ENCODE measurements at places on chromosomes 3 and 15. TPM values are rescaled to one million over a fixed set of nuclear protein-coding genes. Genes with fewer than 3 reads are reported as not detected.

CNTN6 gene
- total RNA-seq = not detected

HES1 gene
- total RNA-seq = 60.5 TPM

CCDC54 gene
- not detected for total RNA-seq

MCTP2 gene
- 16.6 TPM for total RNA-seq

FOXB1 gene
- total RNA-seq = not detected

SUSD5 gene
- total RNA-seq = 259 TPM

TMEM44 gene
- total RNA-seq = 11.0 TPM

CAMP gene
- not detected for total RNA-seq

DNA sequence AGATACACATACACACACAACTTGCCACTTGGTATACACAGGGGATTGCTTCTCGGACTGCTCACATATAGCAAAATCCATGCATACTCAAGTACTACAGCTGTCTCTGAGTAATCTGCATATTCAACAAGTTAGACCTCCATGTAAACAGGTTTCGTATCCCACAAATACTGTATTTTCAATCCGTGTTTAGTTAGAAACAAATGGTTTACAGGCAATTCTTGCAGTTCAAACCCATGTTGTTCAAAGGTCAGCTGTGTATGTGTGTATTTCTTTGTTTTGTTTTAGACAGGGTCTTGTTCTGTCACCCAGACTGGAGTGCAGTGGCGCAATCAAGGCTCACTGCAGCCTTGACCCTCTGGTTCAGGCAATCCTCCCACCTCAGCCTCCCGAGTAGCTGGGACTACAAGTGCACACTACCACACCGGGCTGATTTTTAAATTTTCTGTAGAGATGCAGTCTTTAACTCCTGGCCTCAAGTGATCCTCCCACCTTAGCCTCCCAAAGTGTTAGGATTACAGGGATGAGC, 248.8 kb downstream of the PCCB start:
- no peak for DNase-seq

DNA sequence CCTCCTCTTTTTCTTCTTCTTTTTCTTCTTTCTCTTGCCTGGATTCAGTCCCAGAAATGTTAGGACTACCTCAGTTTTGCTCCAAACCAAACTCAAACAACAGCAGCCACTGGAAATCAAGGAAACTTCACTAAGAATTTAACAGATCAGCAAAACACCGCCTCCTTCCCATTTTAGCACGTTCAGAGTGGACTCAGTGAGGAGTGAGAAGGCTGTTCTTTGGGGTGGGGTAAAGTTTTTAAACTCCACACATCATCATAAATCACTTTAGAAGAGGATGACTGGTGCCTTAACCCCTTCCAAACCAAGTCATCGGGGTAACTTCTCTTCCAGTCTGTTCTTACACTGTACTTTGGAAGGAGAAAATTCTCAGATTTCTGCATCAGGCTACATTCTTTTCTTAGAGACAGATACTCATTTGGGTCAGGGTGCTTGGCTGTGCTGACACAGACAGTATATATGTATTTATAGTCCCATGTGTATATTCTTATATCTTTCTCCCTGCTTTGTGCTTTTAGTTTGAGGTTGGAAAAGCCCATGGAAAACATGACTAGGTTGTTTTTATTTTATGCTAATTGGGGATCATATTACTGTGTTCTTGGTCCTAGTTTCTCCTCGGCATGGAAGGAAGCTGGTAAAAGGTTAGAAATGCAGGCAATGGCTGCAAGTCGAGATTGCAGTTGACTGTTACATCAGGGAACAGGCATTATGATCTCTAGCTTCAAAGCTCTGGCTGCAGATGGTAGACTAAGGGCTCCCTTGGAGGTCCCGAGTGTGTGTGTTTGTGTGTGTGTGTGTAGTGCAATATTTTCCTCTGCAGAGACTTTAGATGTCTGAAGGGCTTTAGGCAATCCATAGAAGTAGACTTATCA, at the start of gene CCDC80:
Gene CCDC80 (minus strand): TSS at position 214 of the 872 bp plus-strand sequence. CDS start 1,238 bp downstream, outside the sequence.
- DNase-seq = no peak

- DNase-seq = no peak
These were observed 485.2 kb upstream of the ROBO2 start for GRCh38 chr3:76554707-76555106.

DNA sequence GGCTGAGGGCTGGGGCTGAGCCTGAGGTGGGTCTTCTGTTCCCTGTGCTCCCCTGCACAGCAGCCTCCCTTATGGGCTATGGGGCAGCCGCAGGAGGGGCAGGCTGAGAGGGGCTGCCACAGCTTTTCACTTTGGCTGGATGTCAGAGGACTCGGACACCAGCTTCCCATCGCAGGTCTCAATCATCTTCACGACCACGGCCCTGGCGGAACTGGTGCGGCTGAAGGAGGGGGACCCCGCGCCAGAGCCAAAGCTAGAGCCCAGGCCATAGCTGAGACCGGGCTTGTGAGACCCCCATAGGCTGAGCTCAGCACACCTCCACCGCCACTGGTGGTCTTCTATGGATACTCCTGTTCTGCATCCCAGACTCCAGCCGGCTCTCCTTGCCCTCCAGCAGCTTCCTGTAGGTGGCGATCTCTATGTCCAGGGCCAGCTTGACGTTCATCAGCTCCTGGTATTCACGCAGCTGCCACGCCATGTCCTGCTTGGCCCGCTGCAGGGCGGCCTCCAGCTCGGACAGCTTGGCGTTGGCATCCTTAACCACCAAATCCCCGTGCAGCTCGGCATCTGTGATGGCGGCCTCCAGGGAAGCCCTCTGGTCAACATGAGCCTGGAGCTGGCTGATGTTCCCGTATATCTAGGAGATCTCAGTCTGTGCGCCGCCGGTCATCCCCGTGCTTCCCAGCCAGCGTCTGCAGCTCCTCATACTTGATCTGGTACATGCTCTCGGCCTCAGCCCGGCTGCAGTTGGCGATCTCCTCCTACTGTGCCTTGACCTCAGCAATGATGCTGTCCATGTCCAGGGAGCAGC, 181.7 kb upstream of the SYNPR start:
- DNase-seq = no peak

GRCh38 chr3:191246630-191247029, 47.6 kb downstream of the OSTN start:
- no peak for DNase-seq

- DNase-seq = no peak
These were observed 293.5 kb downstream of the UACA start for GRCh38 chr15:70469651-70470555.

- DNase-seq = no peak
These were observed 149.5 kb downstream of the PLCH1 start for GRCh38 chr3:155595371-155595770.

GRCh38 chr3:36695113-36695768, 69.1 kb downstream of the DCLK3 start:
- no peak for DNase-seq

DNA sequence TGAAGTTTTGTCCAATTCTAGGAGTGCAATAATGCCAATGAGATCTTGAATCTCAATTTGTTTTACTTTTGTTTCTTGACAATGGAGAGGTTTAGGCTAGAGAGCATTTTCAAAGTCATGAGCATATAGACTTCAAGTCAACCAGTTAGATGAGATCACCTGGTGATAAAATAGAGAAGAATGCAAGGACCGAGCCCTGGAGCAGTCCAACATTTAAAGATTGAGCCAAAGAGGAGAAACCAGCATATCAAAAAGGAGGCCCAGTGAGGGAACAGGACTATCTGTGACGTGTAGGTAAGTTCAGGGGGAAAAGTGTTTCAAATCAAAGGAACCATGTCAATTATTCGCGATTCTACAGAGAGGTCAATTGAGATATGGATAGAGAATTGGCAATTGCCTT, 1.7 kb upstream of the PIAS1 start:
- DNase-seq = no peak

DNA sequence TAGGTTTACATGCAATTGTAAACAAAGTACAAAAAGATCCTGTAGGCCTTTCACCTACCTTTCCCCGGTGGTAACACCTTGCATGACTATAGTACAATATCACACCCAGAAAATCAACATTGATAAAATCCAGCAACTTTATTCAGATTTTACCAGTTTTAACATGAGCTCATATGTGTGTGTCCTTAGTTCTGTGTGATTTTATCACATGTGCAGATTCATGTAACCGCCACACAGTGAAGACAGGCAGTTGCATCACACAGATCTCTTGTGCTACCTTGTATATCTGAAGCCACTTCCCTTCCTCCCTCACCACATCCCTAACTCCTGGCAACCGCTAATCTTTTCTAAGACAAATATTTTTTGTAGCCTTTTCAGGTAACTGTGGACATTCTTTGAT, 183.5 kb upstream of the C2CD4B start:
- DNase-seq = no peak

DNA sequence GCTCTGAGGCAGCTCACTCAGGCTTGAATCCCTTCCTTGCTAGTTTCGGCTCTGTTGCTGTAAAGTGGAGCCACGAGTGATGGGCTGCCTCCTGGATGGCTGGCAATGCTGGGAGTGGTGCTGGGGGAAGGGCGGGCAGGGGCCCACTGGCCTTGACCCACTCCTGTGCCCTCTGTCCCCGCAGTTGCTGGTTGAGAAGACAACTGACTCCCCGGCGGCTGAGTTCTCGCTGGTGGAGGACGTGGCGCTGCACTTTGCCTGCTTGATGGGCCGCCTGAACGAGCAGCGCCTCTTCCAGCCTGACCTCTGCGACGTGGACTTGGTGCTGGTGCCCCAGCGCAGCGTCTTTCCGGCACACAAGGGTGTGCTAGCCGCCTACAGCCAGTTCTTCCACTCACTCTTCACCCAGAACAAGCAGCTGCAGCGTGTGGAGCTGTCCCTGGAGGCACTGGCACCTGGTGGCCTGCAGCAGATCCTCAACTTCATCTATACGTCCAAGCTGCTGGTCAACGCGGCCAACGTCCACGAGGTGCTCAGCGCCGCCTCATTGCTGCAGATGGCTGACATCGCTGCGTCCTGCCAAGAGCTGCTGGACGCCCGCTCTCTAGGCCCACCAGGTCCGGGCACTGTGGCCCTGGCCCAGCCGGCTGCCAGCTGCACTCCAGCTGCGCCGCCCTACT, 4.7 kb downstream of the ZBTB47 start:
- DNase-seq = no peak

- no peak for DNase-seq
These were observed 979 bp downstream of the UNC13C start for GRCh38 chr15:53979051-53979788.

Data from thoracic aorta (tissue), 2 donors.